ENCODE measurements at places on chromosomes 6 and 20.

DNA sequence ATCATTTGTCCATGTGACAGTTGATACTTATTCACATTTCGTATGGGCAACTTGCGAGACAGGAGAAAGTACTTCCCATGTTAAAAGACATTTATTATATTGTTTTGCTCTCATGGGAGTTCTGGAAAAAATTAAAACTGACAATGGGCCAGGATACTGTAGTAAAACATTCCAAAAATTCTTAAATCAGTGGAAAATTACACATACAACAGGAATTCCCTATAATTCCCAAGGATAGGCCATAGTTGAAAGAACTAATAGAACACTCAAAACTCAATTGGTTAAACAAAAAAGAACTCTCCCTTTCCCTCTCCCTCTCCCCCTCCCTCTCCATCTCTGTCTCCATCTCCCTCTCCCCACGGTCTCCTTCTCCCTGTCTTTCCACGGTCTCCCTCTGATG lies 19.4 kb upstream of the EIF2S2 start:
- DNase-seq = no peak

DNA sequence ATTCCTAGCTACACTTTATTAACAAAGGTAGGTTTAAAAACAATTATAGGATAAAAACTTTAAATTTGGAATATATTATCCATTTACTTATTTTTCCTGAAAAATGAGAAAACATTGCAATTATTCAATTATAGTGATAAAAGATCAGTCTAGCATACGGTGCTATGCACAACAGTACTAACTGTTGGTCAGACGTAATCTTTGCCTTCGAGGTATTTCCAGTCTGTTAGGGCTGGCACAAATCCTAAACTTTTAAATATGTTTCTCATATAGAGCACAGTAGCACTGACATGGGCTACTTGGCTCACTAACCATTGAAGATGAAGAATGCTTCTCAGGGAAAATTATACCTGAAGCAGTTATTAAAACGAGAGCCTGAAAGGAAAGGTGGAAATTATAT lies 214.8 kb downstream of the PRKN start:
- DNase-seq = no peak

GRCh38 chr6:37676071-37676470 lies 21.6 kb downstream of the MDGA1 start:
- DNase-seq = no peak

DNA sequence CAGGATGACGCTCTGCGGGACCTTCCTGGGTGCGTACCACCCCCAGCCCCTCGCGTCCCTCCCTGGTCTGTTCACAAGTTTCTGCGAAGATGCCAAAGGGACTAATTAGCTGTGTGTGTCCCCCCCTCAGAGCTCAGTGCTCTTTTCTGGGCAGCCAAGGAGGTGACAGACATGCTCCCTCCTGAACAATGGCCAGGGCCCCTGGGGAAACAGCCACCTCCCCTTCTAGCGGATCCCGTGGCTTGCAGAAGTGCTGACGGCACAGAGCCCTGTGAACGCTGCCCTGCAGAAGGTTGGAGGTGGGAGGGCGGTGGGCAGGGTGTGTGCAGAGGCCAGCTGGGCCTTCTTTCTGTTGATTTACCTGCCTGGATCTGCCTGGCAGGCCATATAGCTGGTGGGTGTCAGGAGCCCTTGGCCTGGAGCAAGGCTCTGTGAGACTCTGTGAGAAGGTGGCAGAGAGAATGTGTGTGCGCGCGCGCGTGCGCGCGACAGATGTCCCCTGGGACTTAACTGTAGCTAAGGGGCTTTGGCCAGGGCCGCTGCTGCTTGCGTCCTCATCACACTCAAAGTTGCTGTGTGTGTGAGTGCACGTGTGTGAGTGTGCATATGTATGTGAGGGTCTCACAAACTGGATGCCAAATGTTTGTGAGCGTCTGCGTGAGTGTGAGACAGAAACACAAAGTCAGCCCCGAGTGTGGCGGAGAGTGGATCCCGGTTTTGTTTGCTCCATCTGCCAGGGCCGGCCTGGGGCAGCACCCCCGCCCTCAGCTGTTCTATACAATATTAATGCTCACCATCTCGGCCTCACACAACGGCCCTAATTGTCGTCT lies 3.5 kb upstream of the MYT1 start:
- no peak for DNase-seq

- DNase-seq = no peak
These were observed 55.8 kb downstream of the CDH22 start for GRCh38 chr20:46252352-46253091.

Data from activated CD4-positive, alpha-beta T cell treated with anti-CD3 and anti-CD28 coated beads, Interleukin-2, Interleukin-6, amounts not matched to agents 100 ng/mL and 50 ng/mL, durations not matched to agents 16 hours and 8 hours (primary cell).